Non-pigmented ciliary epithelial cell (primary cell): ENCODE measurements at places on chromosomes 6 and 20.

DNA sequence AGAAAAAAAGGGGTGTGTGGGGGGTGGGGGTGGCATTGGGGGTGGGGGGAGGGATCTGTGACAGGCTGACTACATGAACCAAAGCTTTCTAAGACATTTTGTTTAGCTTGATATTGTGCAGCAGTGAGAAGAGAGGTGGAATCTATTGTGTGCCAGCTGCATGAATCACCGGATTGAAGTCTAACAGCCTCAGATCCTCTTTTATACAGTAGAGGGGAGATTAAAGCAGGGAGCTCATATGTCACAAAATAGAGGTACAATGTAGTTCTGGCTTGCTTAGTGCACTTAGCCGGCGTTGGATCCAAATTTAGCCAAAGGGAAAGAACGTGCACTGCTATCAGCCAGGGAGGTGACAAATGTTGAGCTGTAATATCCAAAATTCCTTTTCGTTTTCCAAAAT is 404.2 kb upstream of the CITED2 start:
- no peak for DNase-seq

GRCh38 chr6:4224067-4224978 is 88.9 kb upstream of the ECI2 start:
- DNase-seq = peak; percentile 10

DNA sequence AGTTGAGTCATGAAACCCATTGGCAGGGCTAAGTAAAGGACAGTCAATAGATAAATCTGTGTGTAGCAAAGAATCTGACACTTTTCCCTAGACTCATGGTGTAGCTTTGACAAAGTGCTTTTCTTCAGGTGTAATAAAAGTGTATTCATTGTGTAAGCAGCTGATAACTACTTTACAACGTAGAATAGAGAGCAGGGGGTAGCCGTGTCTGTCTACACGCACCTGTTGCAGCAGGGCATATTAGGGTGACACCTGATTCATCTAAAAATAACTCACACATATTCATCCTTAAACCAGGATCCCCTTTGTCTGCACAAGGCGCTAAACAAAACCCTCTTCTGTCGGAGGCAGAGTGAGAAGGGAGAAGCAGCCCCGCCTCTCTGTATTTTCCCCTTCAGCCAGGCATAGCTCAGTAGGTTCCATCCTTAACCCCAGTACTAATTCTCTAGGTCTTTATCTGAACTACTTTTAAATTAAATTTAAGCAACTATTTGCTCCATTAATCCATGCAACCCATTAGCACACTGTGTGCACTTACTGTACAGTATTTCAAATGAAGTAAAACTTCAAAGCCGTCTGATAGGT is 306.7 kb upstream of the SASH1 start:
- DNase-seq = no peak

- no peak for DNase-seq
These were observed 7.1 kb upstream of the PSMG4 start for GRCh38 chr6:3251462-3252314.

- DNase-seq = no peak
These were observed 129.7 kb upstream of the AHI1 start for GRCh38 chr6:135627092-135627715.

- DNase-seq = no peak
These were observed 47.8 kb upstream of the TRAF3IP2 start for GRCh38 chr6:111653434-111653833.

DNA sequence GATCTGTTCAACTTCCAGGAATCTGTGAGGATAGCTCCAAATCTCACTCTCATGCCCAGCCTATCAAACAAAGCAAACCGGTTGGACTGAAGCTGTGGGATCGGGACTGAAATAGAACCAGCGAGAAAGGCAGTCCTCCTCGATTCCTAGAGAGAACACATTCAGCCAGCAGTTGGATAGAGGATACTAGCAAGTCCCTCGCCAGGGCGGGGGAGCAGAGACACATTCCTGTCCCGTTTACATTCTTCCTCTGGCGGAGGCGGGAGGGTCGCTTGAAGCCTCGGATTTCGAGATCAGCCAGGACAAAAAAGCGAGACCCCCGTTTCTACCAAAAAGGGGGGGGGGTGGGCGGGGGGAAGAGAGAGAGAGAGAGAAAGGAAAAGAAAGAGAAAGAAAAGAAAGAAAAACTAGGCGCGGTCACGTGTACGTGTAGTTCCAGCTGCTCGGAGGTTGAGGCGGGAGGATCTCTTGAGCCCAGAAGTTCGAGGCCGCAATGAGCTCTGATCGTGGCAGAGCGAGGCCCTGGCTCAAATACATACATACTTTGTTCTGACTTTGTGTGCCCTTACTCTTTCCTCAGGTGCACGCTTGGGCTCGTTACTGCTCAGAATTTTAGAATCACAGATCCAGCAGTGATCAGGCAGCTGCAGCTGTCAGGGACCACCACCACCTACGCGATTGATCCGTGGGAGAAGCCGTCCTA is 19.5 kb downstream of the ZNF311 start:
- peak; percentile 98 for DNase-seq

DNA sequence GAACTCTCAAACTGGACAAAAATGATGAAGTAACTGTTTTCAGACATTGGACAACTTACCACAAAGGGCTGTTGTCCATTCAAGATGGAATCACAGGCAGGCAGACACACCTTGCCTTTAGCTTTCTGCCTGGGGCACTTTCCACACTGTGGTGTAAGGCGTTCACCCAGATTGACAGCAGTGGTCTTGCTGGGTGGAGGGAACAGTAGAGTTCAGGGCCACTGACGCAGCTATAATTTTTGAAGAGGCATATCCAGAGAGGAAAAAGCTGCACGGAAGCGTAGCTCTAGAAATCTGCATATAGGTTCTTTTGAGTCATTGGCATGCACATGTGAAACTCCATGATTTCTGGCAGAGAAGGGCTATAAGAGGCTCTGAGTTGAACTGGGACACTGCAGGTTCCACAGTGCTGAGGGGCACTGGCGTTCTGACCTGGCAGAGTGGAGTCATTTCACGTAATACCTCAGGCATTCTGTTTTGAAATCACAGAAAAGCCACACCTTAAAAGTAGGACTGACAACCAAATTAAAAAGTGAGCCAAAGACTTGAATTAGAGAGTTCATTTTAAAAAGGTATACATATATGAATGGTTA is 105.0 kb upstream of the EDN1 start:
- DNase-seq = no peak

GRCh38 chr20:11350126-11351005 is 567.3 kb upstream of the BTBD3 start:
- peak; percentile 19 for DNase-seq

GRCh38 chr6:31567531-31568370 is 4.3 kb upstream of the LTA start:
- DNase-seq = no peak

- no peak for DNase-seq
These were observed 104.0 kb downstream of the COL12A1 start for GRCh38 chr6:75101896-75102295.

DNA sequence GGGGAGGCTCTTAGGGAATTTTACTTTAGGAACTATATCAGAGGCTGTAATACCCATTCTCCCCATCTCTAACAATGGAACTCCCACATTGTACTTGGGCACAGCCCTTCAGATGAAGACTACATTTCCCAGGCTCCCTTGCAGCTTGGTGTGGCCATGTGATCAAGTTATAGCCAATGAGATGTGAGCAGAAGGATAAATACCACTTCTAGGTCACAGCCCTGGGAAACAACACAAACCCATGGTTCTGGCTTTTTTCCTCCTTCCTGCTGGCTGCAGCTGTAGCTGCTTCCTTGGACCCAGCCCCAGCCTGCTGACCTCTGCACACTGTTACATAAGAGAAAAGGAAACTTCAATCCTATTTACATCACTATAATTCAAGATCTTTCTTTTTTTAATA is 445.9 kb upstream of the JARID2 start:
- no peak for DNase-seq

- DNase-seq = no peak
These were observed 4.7 kb upstream of the LY86 start for GRCh38 chr6:6583836-6584235.

DNA sequence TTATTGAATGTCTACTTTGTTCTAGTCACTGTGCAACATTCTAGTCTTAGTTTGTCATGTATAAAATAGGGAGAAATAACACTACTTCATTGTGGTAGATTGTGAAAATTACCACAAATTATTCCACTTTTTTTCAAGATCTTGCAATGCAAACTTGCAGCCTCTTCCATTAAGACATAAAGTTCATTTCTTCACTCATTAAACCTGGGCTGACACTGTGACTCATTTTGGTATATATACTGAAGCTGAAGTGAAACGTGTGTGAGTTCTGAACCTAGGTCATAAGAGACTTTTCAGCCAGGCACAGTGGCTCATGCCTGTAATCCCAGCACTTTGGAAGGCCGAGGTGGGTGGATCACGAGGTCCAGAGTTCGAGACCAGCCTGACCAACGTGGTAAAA is 329.0 kb downstream of the BCKDHB start:
- DNase-seq = no peak

- DNase-seq = no peak
These were observed 18.1 kb upstream of the MAS1L start for GRCh38 chr6:29505808-29506207.

GRCh38 chr6:160177220-160177619 is 55.6 kb downstream of the SLC22A1 start:
- no peak for DNase-seq

DNA sequence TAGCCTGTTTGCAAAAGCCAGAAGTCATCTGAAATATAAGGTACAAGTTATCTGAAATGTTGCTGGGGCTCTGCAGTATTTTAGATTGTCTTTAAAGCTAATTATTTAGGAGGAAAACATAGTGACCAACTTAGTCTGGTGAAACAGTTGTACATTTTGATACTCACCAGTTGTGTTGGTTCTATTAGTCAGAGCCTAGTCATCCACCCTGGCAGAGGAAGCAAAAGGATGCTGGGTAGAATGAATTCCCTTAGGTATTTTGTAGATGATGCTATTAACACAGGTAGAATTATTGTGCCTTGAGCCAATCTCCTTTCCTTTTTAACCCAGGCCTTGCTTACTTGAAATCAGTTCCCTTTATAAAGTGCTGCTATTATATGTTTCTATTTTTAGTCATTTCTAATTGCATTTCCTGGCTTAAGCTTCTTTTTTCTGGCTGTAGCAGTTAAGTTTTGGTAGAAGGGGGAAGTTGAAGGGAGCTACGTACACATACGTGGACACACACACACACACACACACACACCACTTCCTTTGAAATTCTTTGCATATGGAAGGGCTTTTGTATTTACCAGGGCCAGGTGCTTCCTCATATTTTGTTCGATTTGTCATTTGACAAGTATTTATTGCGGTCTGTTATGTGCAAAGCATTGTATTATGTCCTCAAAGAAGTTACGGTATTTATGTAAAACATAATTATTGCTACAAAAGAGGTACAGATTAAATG is 82.4 kb downstream of the RTN4IP1 start:
- no peak for DNase-seq

DNA sequence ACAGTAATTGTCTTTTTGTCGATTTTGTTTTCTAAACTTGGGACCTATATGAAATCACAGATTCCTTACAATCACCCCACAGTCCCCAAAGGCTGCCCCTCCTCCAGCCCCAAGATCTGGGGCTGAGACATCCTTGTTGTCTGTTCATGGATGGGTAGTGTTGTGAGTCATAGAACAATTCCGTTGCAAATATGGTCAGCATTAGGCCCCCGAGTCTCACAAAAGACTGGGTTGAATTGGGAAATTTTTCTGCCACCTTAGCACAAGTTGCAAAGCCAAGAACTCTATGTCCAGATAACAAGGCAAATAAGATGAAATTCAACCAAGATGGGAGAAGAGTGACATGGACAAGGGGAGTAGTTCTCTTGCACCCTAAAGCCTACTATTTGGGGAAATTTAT is 10.5 kb upstream of the TAB2 start:
- DNase-seq = no peak

- DNase-seq = peak; percentile 26
These were observed 104.9 kb downstream of the CENPW start for GRCh38 chr6:126444659-126445273.

DNA sequence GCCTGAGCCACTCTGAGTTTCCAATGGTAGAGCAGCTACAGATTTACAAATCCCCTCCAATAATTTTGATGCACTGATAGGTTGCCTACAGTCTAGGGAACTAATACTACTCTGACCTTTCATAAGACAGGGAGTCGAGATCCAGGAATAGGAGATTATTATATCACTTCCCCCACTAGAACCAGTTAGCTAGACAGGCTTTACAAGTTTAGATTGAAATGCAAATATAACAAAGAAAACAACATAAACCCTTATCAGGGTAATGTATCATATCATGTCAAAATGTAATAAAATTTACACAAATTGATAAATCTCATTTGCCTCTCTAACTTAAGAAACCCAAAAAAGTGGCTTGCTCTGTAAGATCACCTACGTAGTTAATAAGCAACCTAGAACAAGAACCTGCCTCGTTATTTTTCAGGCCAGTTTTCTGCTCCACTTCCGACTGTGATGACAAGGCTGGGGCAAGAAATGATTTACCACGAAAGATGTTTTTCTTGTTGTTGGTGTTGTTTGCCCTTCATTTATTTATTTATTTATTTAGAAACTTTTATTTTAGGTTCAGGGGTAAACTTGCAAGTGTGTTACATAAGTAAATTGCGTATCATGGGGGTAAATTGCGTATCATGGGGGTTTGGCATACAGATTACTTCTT is 504.2 kb upstream of the ID4 start:
- DNase-seq = no peak

DNA sequence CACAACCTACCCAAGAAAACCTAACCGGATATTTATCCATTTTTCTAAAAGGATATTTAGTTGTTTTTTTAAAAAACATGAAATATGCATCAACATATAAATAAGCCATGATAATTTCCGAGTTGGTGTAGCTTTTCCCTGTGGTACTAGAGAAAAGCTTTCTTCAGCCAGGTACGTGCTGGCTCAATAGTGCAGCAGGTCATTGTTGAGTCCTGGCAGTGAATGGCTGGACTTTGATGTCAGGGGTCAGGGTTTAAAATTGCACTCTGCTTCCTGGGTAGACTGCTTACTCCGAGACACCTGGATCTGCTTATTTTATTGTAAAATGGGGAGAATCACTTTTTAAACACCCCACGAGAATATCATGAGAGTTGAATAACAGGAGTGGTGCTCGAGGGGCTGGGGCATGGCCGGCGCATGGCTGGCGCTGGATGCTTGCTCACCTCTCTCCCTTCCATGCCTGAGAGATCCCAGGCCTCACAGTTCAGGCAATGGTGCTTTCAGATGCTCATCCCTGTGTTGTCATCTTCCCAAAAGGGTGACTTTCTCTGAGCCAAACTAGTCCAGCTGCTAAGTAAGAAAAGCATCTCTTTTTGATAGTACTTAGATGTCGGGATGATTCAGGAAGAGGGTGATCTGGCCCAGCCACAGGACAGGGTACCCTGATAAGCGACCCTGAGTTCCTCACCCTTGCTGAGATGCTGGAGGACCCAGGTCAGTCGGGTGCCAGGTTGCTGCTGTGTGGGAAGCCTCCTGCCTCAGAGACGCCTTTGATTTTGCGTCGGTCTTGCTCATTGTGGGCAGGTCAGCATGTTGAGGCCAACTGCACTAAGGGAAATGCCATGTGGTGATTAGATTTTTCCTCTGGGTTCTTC is 269.1 kb upstream of the FOXQ1 start:
- DNase-seq = no peak
